DND-41 (cell line): ENCODE measurements at places on chromosomes 12 and 14.

DNA sequence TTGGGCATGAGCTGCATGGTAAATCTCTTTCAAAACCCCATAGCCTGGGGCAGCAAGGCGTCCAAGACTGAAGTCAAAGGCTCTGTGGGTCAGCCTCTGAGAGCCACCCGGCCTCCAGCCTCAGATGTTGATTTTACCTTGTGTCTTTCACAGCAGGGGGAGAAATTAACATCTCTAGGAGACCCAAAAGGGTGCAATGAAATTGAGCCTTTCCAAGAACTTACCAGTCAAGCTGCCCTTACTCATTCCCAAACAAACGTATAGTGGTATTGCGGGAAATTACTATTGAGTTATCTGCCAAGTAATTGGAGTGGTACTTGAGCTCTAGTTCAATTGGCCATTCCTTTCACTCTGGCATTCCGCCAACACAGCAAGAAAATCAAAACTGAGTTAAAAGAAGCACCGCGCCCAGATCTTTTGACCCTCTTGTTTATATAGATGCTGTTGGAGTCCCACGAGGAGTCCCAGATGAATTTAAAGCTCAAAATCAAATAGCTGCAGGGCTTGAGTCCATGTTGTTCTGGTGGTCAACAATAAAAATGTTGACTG lies 380.7 kb upstream of the SYT1 start:
- DNase-seq = no peak

GRCh38 chr14:61568572-61569011 lies 126.7 kb upstream of the HIF1A start:
- DNase-seq = peak; percentile 67

- DNase-seq = peak; percentile 46
These were observed 91.3 kb upstream of the USP44 start for GRCh38 chr12:95642583-95642982.

- no peak for DNase-seq
These were observed 167.4 kb downstream of the DICER1 start for GRCh38 chr14:94989946-94990345.

DNA sequence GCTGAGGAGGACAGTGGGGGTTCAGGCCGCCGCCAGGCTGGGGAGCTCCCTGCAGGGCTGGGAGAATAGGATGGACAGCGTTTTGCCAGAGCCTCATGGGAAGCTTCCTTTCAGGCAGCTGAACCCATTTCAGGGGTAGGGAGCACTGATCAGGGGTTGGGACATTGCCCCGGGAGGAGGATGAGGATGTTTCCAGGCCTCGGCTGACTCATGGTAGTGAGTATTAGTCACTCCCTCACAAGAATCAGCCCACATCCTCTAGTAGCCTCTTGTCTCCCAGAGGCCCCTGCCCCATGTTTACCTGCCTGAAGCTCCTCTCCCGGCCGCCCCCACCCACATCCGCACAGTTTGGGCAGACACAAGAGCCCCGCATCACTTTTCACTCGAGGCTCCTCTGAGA lies 89.8 kb downstream of the ZFP36L1 start:
- no peak for DNase-seq

DNA sequence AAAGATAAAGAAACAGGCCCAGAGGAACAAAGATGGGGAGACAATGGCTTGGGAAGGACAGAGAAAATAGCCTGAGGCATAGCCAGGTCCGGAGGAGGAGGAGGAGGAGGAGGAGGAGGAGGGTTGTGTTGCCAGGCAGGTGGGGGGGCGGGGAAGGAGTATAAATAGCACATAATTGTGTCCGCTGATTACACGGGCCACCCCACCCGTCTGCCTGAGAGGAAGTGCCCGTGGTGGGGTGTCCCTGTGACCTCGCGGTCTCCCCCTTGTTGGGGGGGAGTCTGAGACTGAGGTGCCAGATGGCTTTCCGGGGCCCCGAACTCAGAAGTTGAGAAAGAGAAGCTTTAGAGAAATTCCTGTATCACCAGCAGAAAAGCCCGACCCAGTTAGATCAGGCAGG lies 1.9 kb upstream of the SP7 start:
- no peak for DNase-seq

DNA sequence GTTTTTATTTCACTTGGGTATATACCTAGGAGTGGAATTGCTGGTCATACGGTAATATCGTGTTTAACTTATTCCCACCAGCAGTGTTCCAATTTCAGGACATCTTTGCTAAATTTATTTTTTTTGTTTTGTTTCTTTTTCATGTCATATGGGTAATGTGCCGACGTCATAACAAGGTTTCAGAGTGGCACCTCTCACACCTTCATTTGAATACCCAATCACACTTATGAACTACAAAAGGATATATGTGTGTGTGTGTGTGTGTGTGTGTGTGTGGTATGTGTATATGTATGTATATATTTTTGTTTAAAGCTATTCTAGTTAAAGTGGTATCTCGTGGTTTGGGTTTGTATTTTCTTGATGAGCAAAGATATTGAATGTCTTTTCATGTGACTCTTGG lies 12.1 kb downstream of the TRAF3 start:
- no peak for DNase-seq

GRCh38 chr12:10227648-10228047 lies 15.0 kb downstream of the GABARAPL1 start:
- DNase-seq = no peak

DNA sequence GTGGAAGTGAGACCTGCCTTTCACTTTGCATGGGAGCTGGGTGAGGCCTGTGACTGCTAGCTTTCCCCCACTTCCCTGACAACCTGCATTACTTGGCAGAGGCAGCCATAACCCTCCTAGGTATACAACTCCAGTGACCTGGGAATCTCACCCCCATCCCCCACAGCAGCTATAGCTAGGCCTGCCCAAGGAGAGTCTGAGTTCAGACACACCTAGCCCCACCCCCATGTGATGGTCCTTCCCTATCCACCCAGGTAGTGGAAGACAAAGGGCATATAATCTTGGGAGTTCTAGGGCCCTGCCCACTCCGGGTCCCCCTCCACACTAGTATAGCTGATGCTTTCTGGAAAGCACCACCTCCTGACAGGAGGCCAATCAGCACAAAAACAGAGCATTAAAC lies 6.3 kb upstream of the STRAP start:
- DNase-seq = no peak

DNA sequence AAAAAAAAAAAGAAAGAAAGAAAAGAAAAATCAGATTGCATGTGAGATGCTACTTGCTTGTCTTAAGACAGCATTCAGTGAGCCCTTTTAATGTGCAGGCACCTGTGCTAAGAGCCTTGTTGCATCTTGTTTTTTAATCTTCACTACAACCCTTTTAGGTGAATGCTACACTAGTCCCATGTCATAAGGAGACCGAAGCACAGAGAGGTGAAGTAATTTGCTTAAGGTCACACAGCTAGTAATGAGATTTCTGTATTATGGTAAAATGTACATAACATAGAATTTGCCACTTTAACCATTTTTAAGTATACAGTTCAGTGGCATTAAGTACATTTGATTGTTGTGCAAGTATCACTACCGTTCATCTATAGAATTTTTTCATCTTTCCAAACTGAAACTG lies 32.1 kb upstream of the PWP1 start:
- DNase-seq = no peak

DNA sequence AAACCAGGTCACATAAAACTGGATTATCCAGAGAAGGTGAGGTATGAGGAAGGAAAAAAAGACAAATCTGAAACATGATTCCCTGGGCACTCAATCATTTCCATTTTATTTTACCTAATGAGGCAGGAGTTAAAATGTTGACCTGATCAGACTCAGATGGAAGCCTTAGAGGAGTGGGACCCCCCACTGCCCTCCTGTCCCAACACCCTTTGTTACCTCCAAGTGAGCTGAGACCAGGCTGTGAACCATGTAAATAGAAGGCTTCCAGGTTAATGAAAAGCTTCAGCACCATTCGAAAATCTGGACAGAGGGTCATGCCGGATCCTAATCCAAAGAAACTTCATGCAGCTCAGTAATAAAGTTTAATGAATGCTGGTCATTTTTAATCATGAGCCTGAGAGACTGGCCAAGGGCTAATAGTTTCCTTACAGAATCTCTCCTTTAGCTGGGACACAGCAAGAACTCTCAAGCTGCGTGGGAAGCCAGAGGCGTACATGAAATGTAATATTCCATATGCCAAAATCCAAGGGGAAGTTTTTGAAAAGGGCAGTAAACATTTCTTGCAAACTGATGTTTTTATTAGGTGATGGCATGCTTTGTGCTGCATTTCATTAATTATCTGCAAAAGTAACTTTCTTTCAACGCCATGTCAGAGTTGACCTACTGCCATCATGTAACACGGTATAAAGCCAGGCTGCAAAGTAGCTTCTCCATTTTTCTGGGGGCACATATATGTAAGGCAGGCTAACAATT lies 183.0 kb downstream of the PAX9 start:
- DNase-seq = no peak

GRCh38 chr12:31895449-31896150 lies 63.6 kb upstream of the RESF1 start:
- DNase-seq = peak; percentile 39

- no peak for DNase-seq
These were observed 144.5 kb upstream of the PLEKHG7 start for GRCh38 chr12:92558215-92558773.

DNA sequence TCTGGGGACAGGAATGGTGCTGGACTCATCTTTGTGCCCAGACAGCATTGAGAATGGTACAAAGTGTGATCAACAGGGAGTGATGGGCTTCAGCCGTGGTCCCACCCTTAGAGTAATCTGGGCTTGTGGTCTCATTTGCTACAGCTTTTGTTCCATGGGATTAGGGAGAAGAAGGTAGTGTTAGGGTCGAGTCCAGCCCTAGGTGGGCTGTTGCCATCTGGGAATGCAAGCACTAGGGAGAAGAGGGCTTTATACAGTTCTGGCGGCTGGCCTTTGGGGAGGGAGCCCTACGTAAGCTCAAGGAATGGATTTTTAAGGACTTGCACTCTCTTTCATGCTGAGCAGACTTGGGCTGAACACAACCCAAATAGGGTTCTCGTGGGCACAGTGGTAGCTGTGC lies 4.9 kb downstream of the PLEKHG3 start:
- no peak for DNase-seq

- no peak for DNase-seq
These were observed 56.6 kb downstream of the TTC9 start for GRCh38 chr14:70698288-70698687.

GRCh38 chr14:59333668-59334067 lies 131.5 kb downstream of the GPR135 start:
- no peak for DNase-seq

DNA sequence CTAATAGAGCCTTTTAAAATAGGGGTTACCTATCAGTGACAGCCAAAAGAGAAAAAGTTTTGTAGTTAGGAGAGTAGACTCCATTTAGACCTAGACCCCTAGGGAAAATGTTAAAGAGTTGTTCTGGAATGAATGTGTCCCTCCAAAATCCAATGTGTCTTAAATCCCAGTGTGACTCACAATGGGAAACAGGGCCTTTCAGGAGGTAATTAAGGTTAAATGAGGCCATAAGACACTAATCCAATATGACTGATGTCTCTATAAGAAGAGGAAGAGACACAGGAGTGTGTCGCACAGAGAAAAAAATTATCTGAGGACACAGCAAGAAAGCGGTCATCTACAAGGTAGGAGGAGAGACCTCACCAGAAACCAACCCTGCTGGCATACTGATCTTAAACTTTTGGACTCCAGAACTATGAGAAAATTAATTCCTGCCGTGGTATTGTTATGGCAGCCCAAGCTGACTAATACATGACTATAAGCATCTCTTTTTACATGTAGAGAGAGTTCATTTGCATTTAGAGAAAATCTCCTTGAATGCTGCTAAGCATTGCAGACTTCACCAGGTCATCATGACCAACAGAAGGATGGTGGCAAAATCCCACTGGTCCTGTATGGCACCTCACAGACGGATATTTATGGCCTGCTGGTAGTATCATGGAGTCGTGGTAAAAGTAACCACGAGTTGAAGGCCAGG lies 259.6 kb upstream of the TMTC1 start:
- no peak for DNase-seq

DNA sequence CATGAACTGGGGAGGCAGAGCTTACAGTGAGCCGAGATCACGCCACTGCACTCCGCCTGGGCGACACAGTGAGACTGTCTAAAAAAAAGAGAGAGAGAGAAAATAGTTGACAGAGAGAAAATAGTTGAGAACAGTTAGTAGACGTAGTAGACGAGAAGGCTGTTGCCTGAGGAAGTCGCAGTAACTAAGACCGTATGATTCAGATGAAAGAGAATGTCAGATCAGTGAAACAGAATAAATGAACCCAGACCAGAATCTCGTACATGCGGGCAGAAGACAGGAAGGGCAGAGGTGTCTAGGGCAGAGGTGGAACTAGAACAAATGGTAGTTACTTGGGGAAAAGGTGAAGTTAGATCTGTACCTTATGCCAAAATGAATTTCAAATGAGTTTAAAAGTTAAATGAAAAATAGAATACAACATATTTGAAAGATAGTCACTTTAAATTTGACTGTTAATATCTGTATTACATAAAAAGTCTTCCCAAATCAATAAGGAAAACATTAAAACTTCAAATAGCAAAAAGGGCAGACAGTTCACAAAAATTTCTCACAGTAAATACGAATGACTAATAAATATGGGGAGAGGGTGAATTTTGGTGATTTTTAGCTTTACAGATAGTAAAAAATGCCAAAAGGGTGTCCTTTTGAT lies 17.7 kb downstream of the MDM2 start:
- DNase-seq = no peak

DNA sequence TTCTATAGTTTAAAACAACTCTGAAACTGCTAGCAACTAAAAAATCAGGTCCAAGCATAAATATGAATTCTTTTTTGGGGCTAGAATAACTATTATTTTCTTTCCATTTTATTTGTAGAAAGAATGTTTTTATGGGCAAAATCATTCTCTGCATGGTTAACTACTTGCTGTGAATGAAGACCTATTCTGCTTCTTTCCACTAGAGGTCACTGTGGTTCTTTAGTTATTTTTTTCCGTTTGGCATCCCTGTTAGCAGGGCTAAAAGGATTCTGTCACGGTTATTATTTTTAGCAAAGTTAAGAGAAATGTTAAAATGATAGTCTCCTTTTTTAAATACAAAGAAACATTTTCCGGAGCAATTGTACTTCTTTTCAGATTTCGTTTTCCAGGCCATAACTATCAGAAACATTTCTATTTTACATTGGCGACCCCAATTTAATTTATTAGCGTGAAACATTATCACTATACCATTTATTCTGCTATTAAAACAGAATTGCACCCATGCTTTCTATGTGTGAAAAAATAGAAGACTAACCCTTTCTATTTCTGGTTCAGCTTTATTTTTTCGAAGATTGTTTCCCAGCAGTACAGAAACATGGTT lies 404.8 kb downstream of the ATP23 start:
- DNase-seq = no peak

- no peak for DNase-seq
These were observed 36.4 kb downstream of the EPS8 start for GRCh38 chr12:15752785-15753184.

GRCh38 chr12:51905471-51906429 lies 1.6 kb upstream of the ACVRL1 start:
- DNase-seq = no peak
